Natural killer cell (primary cell): ENCODE measurements at places on chromosomes 12 and 14. TPM values are rescaled to one million over a fixed set of nuclear protein-coding genes. Genes with fewer than 3 reads are reported as not detected.

C12orf50 gene
- not detected for total RNA-seq

RPL10L gene
- total RNA-seq = not detected

DIO3 gene
- total RNA-seq = not detected

MYH6 gene
- total RNA-seq = not detected

MON2 gene
- 86.7 TPM for total RNA-seq

SAMD15 gene
- 0.54 TPM for total RNA-seq

PROX2 gene
- total RNA-seq = 5.1 TPM
